Stimulated activated effector memory CD8-positive, alpha-beta T cell treated with anti-CD3 and anti-CD28 coated beads, Interleukin-12 subunit alpha, Interleukin-12 subunit beta, amount 100 ng/mL, for 72 hours (primary cell): ENCODE measurements at places on chromosomes 16 and 17.

- DNase-seq, result no peak
These were observed 7.5 kb downstream of the SLC16A3 start for GRCh38 chr17:82236142-82236971.

GRCh38 chr16:58494981-58495520 lies 4.9 kb upstream of the NDRG4 start:
- DNase-seq, result no peak

DNA sequence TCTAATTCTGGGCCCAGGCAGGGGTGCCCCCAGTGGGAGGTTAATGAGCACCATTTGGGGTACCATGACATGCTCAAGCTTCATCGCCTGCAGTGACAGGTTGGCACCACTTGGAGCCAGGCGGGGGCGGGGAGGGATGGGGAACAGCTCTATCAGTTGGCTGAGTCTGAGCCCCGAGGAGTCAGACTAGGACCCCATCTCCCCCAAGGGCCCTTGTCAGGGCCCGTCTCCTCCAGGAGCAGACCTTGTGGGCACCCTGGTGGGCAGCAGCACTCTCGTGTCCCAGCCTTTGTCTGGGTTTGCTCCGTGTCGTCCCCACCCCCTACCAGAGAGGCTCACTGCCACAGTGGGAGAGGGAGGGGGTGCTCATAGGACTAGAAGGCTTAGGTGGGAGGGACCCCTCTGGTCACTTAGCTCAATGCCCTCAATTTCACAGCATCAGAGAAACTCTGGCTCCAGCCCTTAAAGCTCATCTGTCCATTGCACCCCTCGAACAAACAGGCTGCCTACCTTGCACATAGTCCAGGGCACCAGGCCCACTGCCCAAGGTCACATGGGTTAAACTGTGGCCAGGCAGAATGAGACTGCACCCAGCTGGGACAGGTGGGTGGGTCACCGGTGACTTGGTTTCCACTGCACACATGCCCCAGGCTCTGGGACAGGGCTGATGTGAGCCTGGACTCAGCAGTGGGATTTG lies 4.1 kb downstream of the PPP1R9B start:
- no peak for DNase-seq

- DNase-seq, result no peak
These were observed 43.5 kb upstream of the KLHDC4 start for GRCh38 chr16:87809150-87809902.

- DNase-seq, result no peak
These were observed 89.2 kb upstream of the CDC42EP4 start for GRCh38 chr17:73400915-73401545.

DNA sequence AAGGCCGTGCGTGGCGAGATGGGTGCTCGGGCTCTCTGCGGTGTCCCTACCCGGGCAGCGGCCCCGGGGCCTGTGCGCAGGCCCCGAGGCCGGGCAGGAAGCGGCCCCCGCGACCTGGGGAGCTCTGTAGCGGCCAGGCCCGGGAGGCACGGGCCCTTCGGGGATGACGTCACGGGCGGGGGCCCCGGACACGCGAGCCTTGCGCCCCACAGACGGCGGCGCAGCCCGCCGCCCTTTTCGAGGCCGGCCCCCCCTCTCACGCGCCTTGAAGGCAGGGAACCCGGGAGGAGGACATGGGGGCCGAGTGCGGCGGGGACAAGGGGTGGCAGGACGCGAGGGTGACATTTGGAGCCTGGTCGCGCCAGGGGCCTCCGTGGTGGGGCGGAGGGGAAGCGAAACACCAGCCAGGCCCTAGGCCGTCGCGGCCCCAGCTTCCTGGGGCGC lies 1.1 kb downstream of the RAI1 start:
- no peak for DNase-seq

DNA sequence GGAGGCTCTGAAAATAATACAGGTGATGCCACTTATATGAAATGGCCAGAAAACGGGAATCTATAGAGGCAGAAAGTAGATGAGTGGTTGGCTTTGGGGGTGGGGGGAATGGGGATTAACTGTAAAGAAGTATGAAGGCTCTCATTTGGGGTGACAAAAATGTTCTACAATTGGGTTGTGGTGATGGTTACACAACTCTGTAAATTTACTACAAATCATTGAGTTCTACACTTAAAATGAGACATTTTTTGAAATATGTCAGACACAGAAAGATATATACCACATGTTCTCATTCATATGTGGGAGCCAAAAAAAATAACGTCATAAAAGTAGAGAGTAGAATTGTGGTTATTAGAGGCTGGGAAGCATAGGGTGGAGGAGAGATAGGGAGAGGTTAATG lies 25.7 kb downstream of the ARHGAP17 start:
- no peak for DNase-seq

GRCh38 chr17:77487211-77487629 lies 346.5 kb downstream of the SEC14L1 start:
- DNase-seq, result no peak
